ENCODE measurements at places on chromosomes 7 and 10. TPM values are rescaled to one million over a fixed set of nuclear protein-coding genes. Genes with fewer than 3 reads are reported as not detected.
A peak's percentile ranks its signal among the peaks of the same experiment; 100 is the strongest.

- H3K27me3 ChIP-seq = no peaks in the 10 kb centered on the region
- H3K4me3 ChIP-seq = no peak overlapping the region
- no peak overlapping the region for H3K27ac ChIP-seq
- H3K36me3 ChIP-seq = no peaks in the 10 kb centered on the region
Measured at GRCh38 chr10:44966129-44966815, 6.7 kb downstream of the RASSF4 start.

The TUBAL3 gene
- total RNA-seq = not detected

DNA sequence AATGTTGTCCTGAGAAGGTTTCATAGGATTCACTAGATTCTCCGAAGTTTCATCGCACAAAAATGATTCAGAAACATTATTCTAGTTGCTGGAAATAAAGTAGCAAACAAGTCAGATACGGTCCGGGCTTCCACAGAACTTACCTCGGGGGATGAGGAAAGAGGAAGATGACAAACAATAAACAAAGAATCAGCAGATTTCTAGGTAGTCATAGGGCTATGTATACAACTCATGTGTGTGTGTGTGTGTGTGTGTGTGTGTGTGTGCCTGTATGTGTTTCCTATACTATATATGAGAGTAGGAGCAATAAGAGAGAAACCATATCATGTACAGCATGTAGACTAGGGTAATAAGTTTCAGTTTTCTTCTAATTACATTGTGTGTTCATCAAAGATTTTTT is 16.5 kb downstream of the TMEM236 start:
- H3K4me3 ChIP-seq = no peak overlapping the region
- no peak overlapping the region for H3K27ac ChIP-seq
- no peaks in the 10 kb centered on the region for H3K4me1 ChIP-seq
- no peaks in the 10 kb centered on the region for H3K27me3 ChIP-seq
- no peaks in the 10 kb centered on the region for H3K36me3 ChIP-seq

The OR2A1 gene
- not detected for total RNA-seq

- H3K27me3 ChIP-seq = no peaks in the 10 kb centered on the region
- no peak overlapping the region for H3K27ac ChIP-seq
- H3K4me1 ChIP-seq = no peaks in the 10 kb centered on the region
- H3K4me3 ChIP-seq = no peak overlapping the region
- DNase-seq = no peak
- no peaks in the 10 kb centered on the region for H3K36me3 ChIP-seq
Measured at GRCh38 chr10:945778-946177, 14.3 kb upstream of the LARP4B start.

The STEAP4 gene
- total RNA-seq = 14.8 TPM

DNA sequence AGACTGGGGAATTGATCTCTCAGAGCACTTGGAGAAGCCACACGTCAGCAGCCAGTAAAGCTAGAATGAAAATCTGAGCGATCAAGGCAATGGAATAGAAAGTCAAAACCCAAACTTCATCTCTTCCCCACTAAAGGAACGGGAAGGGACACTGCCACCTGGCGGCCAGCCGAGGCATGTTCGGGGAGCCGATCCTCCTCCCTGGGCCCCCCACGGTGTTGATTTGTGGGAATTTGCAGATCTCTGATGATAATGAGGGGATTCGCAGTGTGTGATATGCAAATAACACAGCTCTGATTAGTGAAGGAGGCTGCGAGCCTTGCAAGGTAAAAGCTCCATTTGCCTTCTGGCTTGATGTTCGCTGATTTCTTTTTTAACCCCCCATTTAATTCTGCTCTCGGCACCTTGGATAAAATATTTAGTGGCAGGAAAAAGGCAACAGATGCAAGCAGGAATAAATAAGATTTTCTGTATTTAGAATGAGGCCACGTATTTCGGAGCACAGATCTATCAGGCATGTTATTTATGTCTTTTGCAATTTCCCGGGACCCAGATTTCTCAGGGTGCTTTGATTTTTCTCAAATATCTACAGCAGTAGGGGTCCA is 258.6 kb downstream of the PAXIP1 start:
- no peaks in the 10 kb centered on the region for H3K27me3 ChIP-seq
- no peak overlapping the region for H3K27ac ChIP-seq
- H3K36me3 ChIP-seq = no peaks in the 10 kb centered on the region
- H3K4me3 ChIP-seq = no peak overlapping the region
- no peaks in the 10 kb centered on the region for H3K4me1 ChIP-seq
- peak; percentile 66 for DNase-seq

The TUBB8 gene
- total RNA-seq = 14.2 TPM

DNA sequence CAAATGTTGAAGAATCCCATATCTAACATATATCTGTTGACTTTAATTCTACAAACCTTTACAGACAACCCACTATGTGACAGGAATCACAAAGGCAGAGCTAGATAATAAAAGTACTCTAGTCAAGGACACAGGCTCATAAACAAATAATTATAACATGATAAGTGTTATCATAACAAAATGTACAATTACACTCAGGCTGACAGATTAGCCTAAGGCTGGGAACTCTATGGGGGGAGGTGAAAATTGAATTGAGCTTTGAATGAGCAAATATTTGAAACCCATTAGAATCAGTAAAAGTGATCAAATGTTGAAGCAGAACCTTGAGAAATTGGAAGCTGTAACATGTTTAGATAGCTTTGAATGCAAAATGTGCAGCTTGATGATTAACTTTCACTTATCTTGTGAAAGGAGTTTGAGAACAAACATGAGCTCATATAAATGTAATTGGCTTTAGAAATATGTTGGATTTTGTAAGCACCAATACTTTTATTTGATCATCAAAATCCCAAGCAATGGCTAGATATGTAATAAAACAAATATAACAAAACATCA is 970.2 kb downstream of the SORCS3 start:
- no peaks in the 10 kb centered on the region for H3K27me3 ChIP-seq
- H3K27ac ChIP-seq = peak overlapping the region; percentile 60
- no peaks in the 10 kb centered on the region for H3K36me3 ChIP-seq
- peaks cover 61% of the 10 kb centered on the region for H3K4me1 ChIP-seq

DNA sequence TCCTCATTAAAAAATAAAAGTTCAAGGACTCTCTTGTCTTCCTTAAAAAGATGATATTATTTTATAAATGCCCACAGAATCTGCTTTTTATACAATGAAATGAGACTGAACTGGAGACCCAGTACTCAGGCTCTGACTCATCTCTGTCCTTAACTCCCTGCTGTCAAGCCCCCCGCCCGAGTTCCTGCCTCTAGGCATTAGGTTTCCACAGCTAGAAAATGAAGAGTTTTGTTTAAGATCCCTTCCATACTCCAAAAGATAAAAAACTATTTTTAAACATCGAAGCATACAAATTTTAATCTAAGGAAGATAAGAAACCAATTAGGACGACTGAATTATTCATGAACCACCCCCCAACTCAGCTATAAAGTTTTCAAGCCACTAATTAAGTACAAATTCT is 97.7 kb upstream of the FEZF1 start:
- no peak overlapping the region for H3K27ac ChIP-seq
- H3K4me3 ChIP-seq = no peak overlapping the region
- DNase-seq = no peak
- H3K4me1 ChIP-seq = no peaks in the 10 kb centered on the region
- no peaks in the 10 kb centered on the region for H3K27me3 ChIP-seq

The ASB10 gene
- not detected for total RNA-seq

The CNNM2 gene
- 3.4 TPM for total RNA-seq

DNA sequence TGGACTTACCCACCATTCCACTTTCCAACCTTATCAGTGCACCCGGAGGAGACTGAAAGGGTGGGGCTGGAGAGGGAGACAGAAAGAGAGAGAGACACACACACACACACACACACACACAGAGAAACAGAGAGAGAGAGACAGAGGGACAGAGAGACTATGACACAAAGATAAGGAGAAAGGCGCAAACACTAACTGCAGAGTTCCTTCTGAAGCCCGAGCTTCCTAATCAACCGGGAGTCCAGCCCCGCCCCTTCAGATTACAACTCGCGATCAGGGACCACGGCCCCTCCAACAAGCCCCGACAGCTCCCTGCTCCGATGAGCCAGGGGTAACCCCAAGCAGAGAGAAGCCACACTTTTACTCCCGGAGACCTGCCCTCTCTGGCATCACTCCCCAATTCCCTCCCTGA is 499 bp downstream of the GAL3ST4 start:
- no peak for DNase-seq
- H3K27ac ChIP-seq = no peak overlapping the region
- no peak overlapping the region for H3K4me3 ChIP-seq
- H3K27me3 ChIP-seq = peaks cover 46% of the 10 kb centered on the region

The GDF10 gene
- total RNA-seq = 8.0 TPM

DNA sequence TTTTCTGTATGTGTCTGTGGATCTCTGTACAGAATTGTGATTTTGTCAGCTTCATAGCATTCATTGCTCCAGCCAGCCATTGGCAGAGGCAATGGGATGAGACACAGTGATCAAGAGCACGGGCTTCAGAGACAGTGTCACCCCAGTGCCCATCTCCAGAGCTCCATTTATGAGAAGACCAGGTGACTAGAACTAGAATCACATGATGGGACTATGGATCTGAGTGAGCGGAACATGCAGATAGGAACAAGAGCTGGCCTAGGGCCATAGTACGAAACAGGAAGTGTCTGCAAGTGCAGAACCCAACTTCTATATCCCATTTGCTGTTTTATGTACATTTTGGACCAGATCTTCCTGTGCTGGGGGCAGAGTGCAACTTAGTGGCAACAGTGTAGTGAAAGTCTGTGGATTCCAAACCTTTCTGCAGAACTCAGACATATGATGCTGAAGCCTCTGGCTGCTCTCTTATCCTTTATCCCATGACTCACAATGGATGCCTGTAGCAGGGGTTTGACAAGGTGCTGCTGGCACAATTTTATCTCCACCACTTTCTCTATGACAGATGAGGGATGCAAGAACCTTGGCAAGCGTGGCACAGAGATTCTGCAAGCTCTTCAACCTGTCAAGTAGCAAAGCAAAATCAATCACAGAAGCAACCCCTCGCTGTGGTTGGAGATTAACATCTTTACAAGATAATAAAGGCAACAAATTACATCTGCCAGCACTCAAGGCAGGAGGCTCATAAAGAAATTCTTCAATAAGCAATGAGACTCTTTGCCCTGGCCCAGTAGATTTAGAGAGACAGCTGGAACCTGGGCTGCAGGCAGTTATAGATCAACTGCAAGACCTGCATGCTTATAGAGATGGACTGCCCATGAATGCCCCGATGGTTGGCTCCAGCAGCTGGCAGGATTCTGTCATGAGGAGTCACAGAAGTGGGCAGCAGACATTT is 681.3 kb downstream of the TNS3 start:
- H3K4me3 ChIP-seq = no peak overlapping the region
- no peak for DNase-seq
- H3K4me1 ChIP-seq = no peaks in the 10 kb centered on the region
- no peak overlapping the region for H3K27ac ChIP-seq
- H3K36me3 ChIP-seq = no peaks in the 10 kb centered on the region

GRCh38 chr7:107138696-107139420 is 29.9 kb upstream of the HBP1 start:
- no peak overlapping the region for H3K27ac ChIP-seq
- no peaks in the 10 kb centered on the region for H3K4me1 ChIP-seq
- DNase-seq = no peak
- no peak overlapping the region for H3K4me3 ChIP-seq

- no peak overlapping the region for H3K27ac ChIP-seq
- no peaks in the 10 kb centered on the region for H3K36me3 ChIP-seq
- no peaks in the 10 kb centered on the region for H3K4me1 ChIP-seq
- no peaks in the 10 kb centered on the region for H3K27me3 ChIP-seq
Measured at GRCh38 chr7:40545739-40546138, 410.9 kb downstream of the SUGCT start.

- H3K4me1 ChIP-seq = peaks cover 9% of the 10 kb centered on the region
- H3K27ac ChIP-seq = no peak overlapping the region
- no peak overlapping the region for H3K4me3 ChIP-seq
- H3K27me3 ChIP-seq = no peaks in the 10 kb centered on the region
- no peaks in the 10 kb centered on the region for H3K36me3 ChIP-seq
- no peak for DNase-seq
Measured at GRCh38 chr7:1738511-1738910, 68.4 kb downstream of the ELFN1 start.

All from body of pancreas (tissue), 4 donors.